ENCODE measurements at places on chromosomes 16 and 17.

DNA sequence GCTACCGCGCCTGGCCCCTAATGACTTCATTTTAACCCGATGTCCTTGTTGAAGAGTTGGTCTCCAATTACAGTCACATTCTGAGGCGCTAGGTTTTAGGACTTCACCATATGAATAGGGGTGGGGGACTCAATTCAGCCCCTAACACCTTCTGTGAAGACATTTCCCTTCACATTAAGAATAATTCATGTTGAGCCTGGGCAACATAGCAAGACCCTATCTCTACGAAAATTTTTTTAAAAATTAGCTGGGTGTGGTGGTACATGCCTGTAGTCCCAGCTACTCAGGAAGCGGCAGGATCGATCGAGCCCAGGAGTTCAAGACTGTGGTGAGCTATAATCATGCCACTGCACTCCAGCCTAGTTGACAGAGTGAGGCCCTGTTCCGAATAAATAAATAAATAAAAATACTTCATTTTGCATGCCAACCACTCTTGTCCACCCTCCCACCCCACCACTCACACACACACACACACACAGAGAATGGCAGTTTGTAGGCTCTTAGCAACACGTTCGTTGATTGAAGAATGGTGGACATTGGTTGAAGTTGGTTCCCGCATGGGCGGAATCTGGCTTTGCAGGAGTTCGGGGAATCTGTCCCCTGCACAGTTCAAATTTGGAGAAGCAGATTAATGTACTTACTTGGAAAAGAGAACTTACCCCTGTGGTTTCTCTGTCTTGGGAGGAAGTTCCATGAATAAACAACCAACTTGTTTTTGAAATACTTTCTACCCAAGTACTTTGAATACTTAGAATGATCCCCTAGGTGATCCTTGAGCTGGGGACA, 27.8 kb upstream of the TVP23A start:
- no peak for DNase-seq

GRCh38 chr16:54425681-54426552, 139.3 kb upstream of the IRX3 start:
- DNase-seq, result no peak

DNA sequence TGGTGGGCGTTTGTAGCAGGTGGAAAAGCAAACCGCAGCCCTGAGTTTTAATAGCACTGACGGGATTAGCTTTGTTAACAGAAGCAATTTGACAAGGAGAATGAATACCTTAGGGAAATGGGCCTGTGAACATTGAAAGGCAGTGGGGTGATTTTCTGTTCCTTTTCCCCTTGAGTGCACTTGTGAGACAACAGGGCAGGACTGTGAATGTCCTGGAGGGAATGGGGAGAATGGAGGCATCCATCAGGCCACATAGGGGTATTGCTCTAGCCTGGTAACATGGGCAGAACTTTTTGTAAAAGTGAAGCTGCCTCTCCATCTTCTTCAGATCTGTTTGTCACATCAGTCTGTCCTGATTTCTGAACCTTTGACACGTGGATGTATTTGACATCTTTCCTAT, 26.2 kb downstream of the USP43 start:
- DNase-seq, result no peak

DNA sequence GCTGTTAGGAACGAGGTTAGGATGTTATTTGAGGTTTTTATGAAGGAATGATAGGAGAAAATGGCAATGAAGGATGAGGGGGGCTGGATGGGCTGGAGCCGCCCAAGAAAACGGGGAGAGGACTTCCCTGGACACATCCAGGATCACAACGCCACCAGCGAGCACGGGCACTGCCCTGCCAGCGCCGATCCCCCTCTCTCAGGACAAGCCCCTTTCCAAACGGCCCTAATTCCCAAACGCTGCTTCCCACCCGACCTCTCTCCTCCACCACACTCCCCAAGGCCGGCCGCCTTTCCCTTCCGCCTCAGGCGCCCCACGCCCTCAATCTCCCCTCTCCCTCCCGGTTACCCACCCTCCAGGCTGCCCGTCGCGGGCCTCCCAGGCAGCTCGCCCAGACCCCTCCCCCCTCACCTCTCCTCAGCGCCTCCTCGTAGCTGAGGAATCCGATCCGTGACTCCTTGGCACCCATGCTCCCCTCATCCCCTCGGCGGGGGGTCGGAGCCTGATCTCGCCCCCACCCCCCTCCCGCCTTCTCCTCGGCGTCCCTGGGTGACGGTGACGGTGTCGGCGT, 377 bp downstream of the USP32 start:
- DNase-seq, result no peak

DNA sequence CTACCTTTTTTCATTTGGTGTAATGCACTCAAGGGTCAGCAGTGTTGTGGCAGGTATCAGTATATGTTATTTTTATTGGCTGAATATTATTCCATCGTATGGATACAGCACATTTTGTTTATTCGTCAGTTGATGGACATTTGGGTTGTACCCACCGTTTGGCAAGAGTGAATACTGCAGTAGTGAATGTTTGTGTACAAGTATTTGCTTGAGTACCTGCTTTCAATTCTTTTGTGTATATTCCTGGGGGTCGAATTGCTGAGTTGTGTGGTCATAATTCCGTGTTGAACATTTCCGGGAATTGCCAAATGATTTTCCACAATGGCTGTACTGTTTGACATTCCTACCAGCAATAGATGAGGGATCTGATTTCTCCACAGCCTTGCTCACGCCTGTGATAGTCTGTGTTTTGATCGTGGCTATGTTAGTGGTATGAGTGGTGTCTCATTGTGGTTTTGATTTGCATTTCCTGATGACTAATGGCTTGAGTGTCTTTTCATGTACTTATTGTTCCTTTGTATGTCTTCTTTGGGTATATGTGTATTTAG, 108.4 kb downstream of the OR1D5 start:
- DNase-seq, result no peak

GRCh38 chr17:45018848-45019711, 32.4 kb downstream of the DCAKD start:
- no peak for DNase-seq

DNA sequence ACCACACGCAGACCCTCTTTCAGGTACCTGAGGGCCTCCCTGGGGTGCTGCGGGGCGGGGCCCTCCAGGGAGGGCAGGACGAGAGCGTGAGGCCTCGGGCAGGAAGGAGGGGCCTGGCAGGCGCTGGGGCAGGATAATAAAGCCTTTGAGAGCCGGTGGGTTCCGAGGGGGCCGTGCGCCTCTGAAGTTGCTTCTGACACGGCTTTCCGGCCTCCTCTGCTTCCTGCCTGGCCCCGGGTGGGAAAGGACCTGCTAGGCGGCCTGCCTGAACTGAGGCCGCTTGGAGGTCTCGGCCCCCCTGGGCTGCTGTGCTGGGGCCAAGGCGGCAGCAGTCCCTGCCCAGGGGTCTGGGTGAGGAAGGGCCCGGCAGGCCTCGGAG, 10.4 kb downstream of the CENPX start:
- DNase-seq, result no peak

DNA sequence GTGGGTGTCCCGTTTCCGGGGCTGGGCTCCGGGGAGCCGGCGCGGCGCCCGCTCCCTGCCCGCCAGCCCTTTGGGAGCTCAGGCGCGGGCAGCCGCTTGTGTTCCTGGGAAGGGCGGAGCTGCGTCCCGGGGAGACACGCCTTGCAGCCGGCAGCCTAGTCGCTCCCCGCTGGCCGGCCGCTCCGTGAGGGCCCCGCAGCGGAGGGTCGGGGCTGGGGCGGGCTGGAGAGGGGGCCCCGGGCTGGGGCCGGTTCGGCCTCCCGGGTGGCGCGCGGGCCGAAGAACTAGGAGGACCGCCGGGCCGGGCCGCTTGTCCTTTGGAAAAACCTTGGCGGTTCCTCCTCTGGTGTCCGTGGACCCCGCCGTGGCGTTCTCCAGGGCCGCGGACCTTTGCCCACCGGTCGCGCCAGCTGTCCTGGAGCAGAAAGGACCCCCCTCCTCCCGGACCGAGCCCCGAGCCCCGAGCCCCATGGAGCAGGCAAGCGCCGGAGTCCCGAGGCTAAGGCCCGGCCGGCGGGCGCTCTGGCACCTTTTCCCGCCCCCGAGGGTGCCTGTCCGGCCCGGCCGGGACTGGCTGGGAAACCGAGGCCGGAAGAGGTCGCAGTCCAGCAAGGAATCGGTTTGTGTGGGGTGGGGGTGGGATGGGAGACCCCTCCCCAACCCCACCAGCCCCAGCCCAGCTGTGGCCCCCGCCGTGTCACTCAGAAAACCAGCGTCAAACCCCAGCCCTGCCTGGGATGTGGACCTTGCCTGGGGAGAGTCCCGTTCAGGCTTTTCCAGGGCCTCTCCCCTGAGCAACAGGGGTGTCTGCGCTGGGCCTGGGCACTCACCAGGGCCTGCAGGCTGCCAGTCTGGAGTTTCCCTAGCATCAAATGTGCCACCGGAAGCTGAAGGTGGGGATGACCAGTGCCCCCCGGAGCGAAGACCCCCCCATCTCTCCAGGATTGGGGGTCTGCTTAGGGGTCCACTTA, 6.8 kb upstream of the TBC1D3B start:
- no peak for DNase-seq

GRCh38 chr16:88782454-88783390, 2.3 kb downstream of the PIEZO1 start:
- no peak for DNase-seq

- no peak for DNase-seq
These were observed 55.0 kb downstream of the VAT1L start for GRCh38 chr16:77843405-77843804.

DNA sequence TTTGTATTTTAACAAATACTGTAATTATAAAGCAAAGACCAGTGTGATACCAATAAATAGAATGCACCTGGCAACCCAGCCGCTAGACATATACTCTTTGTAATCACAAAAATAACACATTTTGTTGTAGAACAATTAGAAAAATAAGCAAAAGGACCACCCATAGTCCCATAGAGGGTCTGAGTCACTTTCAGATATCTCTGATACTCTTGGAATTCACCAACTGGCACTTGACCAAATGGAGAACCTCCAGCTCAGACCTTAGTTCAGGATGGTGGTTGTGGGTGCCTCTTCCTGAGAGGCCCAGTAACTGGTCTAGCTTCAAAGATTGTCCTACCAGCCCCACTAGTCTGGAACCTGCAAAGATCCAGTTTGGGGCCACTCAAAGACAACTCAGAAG, 789 bp upstream of the TERF2 start:
- DNase-seq, result no peak

DNA sequence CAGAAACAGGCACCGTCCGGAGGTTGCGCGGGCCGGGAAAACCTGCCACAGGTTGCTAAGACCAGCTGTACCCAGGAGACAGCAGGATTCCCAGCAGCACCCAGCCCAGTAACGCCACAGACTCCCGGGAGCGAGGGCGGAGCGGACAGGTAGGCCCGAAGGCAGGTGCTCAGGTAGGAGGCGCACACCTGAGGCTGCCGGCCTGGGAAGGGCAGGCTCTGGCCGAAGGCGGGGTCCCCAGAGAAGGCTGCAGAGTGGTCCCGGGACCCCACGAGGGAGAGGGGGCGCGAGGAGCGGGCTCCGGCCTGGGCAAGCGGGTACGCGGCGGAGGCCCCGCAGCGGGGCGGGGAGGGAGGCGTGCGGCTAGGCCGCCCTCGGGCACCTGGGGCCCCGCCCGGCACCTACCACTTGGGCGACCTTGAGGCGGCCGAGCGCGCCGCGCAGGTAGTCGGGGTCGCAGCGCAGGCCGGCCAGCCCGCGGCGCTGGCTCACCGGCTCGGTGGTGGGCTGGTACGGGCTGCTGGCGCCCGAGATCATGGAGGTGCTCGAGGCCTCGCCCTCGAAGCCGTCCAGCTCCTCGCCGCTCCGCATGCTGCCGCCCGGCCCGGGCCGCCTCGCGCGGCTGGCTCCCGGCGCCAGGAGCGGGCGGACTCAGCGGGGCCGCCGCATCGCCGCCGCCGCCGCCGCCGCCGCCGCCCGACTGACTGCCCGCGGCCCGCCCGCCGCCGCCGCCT, 441 bp downstream of the CMTM4 start:
- no peak for DNase-seq

DNA sequence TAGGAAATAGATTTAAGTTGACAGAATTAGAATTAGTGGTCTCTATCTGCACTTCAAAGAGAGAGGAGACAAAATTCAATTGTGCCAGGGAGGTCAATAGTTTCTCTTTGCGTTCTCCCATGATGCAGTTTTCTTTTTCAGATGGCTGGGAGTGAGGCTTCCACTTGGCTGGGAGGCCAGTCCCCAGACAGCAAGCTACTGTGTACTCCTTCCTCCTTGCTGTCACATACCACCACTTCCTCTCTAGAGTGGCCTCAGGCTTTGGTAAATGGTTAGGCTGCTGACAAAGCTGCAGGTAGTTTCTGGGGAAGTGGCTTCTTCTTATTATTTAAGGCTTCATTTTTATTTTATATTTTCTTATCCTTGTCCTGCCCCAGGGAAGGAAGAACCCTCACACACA, 106.2 kb upstream of the HS3ST4 start:
- DNase-seq, result no peak

DNA sequence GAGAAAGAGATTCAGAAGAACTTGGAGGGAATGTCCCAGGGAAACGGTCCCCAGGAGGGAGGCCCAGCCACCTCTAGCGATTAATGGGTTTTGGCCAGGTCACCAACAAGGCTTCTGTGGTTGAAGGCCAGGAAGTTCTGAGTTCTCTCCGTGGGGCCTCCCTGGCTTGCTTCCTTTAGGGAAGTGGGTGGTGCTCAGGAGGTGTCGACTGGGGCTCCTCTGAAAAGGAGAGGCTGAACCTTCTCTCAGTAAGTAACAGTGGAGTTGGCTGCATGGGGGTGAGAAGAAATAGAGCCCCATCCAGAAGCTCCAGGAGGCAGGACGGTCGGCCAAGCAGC, 77.1 kb upstream of the GSE1 start:
- DNase-seq, result no peak

GRCh38 chr16:1912215-1912543, 6.0 kb downstream of the HS3ST6 start:
- DNase-seq, result no peak

- no peak for DNase-seq
These were observed 23.1 kb downstream of the CDC42EP4 start for GRCh38 chr17:73288534-73289302.

- DNase-seq, result no peak
These were observed 20.2 kb upstream of the WFDC1 start for GRCh38 chr16:84274515-84274914.

DNA sequence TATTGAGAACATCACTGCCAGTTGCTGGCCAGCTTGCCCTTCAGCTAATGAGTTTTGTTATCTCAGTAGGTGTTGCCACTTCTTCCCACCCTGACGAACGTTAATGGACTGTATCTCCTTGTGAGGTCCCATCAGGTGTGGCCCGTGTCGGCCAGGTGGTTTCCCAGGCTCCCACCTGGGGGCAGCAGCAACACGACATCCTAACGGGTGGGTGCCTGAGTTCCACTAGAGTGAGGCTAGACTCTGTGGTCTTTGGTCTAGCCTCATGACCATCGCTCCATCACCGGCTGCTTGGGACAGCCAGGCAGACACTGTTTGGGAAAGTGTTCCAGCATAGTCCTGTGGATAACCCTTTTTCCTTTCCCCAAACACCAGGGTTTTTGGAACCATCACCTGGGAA, 45.6 kb upstream of the LCMT1 start:
- no peak for DNase-seq

GRCh38 chr17:9021992-9022572, 772 bp downstream of the NTN1 start:
- DNase-seq, result no peak

GRCh38 chr16:72093448-72094265, at the start of the genes DHX38 and TXNL4B:
TSS of gene DHX38 (plus strand) at chr16:72093847. CDS start at chr16:72096158, 2,311 bp downstream.
TSS of gene TXNL4B (minus strand) at chr16:72093620. CDS start at chr16:72090749, 2,871 bp downstream.
- DNase-seq, result peak; percentile 90

Data from C1 segment of cervical spinal cord (tissue), 14 donors.